ENCODE measurements at places on chromosomes 1 and 21.

DNA sequence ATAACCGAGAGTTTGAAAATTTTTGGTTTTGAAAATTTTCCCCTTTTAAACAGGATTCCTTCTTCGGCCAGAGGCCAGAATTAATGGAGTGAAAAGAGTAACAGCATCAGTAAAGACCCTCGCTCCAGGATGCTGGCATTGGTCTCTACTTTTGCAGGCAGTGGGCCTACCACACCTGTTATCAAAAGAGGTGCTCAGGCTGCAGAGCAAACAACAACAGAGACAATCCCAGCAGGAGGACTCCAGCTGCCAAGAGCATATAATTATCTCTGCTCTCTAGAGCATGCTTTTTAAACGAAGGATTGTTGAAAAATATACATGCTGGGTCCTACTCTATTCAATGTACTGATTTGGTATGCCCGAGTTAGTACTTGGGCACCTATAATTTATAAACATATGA is 1048.5 kb downstream of the PLA2G4A start:
- no peak for DNase-seq

DNA sequence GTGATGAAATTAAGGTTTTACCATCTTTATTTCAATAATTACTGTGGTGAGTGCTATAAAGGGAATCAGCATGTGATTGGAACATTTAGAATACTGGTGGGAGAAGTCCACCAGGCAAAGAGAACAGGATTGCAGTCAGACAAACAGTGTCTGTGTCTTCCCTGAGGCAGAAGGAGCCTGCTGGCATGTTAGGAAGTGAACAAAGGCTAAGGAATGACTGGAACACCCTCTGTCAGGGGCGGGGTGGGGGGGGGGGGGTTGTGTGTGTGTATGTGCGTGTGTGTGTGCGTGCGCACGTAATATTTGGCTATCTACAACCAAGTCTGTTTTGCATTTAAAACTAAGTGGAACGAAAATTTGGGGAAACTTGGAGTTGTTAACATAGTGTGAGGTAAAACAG is 30.2 kb downstream of the SRRM1 start:
- no peak for DNase-seq

- no peak for DNase-seq
Observed at GRCh38 chr1:7198664-7199063, 413.4 kb downstream of the CAMTA1 start.

- no peak for DNase-seq
Observed at GRCh38 chr1:25106352-25106751, 126.0 kb downstream of the SYF2 start.

- peak; percentile 9 for DNase-seq
Observed at GRCh38 chr1:184753117-184753516, 1.5 kb downstream of the EDEM3 start.

- DNase-seq, result no peak
Observed at GRCh38 chr21:38599381-38599975, 101.2 kb upstream of the ERG start.

DNA sequence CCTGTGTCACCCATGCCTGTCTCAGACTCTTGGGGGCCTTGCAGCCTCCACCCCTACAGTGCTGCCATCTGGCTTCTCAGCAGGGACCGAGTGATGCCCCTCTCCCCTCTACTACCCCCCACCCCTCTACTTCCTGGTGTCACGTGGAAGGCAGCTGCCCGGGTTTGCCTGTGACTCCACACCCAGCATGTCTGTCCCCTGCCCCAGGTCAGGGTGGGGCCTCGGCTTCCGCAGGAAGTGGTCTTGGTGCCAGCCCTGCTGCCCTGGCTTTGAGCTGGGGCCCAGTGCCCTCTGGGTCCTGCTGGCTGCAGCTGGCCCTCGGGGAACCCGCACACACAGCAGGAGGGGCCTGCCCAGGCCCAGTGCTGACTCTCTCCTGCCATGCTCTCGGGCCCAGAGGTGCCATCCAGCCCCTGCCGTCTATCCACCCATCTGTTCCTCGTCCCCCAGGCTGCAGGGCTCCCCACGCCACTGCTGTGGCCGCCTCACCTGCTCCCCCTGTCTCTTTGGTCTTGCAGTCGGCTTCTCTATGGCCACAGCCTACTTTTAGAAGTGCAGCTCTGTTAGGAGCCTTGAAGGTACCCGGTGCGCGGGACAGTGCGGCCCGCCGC is 24.0 kb downstream of the PLCH2 start:
- DNase-seq, result no peak

- DNase-seq, result no peak
Observed at GRCh38 chr1:112817555-112818373, 102.6 kb upstream of the PPM1J start.

- no peak for DNase-seq
Observed at GRCh38 chr1:30889511-30889910, 19.0 kb downstream of the SDC3 start.

DNA sequence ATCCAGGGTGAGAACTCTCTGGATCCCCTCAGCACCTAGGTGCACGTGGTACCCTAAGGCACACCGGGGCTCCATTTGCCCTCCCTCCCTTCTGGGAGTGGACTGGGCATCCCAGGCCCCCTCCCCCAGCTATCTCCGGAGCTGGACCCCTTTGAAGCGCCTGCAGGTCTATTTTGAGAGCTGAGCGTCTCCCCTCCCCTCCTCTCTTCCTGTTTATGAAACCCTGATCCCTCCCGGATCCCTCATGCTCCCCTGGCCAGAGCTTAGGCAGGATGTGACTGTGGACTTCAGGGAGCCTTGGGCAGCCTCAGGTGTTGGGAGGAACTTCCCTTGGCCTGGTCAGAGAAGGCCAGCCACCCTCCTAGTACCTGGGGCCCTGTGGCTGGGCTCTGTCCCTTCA is 10.2 kb downstream of the RPS6KA1 start:
- DNase-seq, result no peak

GRCh38 chr1:16478091-16478490 is 36.0 kb downstream of the RNU1-1 start:
- no peak for DNase-seq

- DNase-seq, result no peak
Observed at GRCh38 chr1:153734396-153735089, 6.7 kb downstream of the INTS3 start.

DNA sequence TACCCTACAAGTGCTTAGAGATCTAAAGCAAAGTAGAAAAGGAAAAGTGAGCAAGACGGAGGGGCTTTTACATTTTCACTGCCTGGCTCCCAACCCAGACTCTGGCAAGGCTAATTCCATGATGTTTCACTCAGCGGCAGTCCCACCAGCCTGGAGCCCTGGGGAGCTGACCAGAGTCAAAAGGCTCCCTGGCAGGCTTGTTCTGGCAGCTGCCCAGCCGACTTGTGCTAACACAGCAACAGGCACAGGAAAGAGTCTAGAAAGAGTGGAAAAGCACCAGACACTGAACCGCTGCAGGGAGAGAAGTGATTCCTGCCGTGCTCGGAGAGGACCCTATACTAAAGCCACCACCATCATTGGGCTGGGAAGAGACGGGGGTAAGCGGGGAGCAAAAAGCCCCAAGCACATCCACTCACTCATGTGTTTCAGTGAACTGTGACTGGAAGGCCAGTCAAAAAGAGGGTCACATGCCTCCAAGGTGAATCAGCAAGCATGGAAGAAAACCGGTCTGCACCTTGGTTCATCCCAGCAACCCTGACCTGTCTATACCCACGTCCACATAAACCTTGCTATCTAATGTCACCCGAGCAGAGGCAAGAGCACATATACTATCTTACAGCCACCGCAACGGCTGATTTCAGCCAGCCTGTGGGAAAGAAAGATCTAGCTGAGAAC is 8.0 kb downstream of the SMIM12 start:
- no peak for DNase-seq

GRCh38 chr1:29779146-29779545 is 542.8 kb downstream of the PTPRU start:
- DNase-seq, result no peak

DNA sequence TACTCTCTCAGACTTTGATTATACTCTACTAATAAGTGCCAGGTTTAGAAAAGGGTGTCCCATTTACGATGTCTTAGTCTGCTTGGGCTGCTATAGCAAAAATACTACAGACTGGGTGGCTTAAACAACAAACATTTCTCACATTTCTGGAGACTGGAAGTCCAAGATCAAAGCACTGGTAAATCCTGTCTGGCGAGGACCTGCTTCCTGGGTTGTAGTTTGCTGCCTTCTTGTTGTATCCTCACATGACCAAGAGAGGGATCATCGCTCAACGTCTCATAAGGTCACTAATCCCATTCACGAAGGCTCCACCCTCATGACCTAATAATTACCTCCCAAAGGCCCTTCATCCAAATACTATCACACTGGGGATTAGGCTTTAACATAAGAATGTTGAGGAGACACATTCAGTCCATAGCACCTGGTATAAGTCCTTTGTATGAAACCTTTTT is 12.0 kb downstream of the PRDX6 start:
- DNase-seq, result peak; percentile 10

All from Kasumi-1 (cell line).